Cerebellar nuclear complex (tissue), 1 donor: ENCODE measurements at places on chromosomes 4 and X.

DNA sequence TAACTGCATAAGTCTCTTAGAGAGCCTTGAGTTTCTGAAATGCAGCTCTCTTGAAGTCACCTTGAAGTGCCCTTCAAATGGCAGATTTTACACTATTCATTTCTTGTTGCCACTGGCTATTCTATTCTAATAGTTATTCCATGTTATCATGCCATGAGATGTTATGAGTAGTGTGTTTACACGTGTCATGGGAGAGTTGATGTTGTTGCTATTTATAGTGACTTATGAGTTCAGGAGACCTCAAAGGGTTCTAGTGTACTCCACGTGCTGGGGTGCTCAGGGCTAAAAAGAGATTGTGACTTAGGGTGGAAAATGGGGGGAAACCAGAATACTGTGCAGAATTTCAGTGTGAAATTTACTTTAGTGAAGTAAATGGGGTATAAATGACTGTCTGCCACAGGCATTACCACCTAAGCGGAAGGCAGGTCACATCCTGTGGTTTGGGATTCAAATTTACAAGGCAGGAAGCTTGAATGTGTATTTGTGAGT lies 77.1 kb upstream of the SLC4A4 start:
- no peak for DNase-seq

- DNase-seq, result no peak
These were observed 40.9 kb downstream of the SEPTIN11 start for GRCh38 chr4:76990288-76991080.

DNA sequence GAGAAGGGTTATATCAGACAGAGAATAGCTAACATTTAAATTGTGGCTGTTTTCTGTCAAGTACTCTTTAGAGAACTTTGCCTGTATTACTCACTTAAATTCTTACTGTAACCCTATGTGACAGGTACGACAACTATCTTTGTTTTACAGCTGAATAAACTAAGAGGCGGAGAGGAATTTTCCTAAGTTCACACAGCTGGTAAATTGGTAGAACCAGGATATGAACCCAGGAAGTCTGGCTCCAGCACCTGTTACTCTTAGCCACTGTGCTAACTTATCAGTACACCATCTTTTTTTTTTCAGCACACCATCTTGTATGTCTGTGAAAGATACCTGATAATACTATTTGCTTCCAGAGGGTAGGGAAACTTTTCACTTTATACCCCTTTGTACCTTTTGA lies 2.0 kb upstream of the SYP start:
- no peak for DNase-seq

- DNase-seq, result no peak
These were observed 569.1 kb upstream of the GRID2 start for GRCh38 chr4:91734682-91735081.

- no peak for DNase-seq
These were observed 127.9 kb upstream of the LIMCH1 start for GRCh38 chr4:41410049-41410448.

GRCh38 chrX:103503853-103504207 lies 15.5 kb downstream of the RAB40A start:
- no peak for DNase-seq

DNA sequence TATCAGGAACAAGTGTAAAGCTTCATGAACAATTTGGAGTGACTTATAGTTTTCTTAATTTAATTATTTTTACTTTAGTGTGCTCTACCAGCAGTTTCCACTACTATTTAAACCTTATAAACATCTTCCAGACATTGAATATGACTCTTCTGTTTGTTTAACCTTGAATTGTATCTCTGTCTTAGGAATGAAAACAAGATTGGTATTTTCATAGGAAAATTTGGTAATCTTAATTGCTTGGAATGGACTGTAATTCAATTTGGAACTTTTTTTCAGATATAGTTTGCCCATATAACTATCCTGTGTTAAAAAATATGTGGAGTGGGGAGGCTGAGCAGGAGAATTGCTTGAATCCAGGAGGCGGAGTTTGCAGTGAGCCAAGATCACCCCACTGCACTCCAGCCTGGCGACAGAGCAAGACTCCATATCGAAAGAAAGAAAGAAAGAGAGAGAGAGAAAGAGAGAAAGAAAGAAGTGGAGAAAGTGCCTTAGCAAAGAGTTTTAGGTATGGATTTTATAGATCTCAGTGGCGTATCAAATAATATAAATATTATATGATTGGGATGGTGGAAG lies 242.4 kb downstream of the BMPR1B start:
- DNase-seq, result no peak

- no peak for DNase-seq
These were observed 21.4 kb upstream of the RBPJ start for GRCh38 chr4:26299254-26299882.

- DNase-seq, result no peak
These were observed 1.2 kb downstream of the GJB1 start for GRCh38 chrX:71224098-71224708.

DNA sequence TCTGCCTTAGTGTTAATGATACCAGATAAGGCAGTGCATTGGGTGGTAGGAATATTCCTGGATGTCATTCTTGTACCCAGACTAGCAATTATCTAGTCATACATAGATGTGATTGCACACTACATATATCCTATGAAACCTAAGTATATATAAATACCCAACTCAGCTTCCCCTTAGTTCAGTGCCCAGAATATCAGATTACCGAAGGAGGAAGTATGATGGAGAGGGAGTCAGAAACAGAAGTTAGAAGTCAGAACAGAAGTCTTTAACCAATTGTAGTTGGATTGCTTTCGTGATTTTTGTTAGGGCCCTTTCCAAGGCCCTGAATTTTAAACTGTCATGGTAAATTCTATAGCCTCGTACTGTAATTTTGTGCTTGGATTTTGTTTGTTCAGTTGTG lies 42.9 kb downstream of the MOB1B start:
- no peak for DNase-seq

GRCh38 chr4:81152839-81153713 lies 61.9 kb downstream of the PRKG2 start:
- DNase-seq, result no peak

DNA sequence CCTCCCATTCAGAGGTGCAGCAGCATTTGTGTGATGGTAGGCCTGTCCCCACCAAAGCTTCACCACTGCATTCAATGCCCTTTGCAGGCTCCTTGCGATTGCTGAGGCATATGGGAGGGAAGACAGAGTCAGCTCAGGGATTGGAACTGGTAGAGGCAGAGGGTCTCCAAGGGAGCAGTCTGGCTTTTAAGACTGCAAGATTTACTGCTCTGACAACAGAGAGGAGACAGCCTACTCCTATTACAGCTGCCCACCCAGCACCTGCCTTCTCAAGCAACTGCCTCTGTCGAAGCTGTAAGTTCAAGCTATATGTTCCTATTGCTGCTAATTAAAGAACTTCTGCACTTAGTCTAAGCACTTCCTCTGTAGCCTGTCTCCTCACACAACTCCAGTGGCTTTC lies 481.8 kb downstream of the FGF13 start:
- DNase-seq, result no peak

GRCh38 chr4:105990933-105991332 lies 95.7 kb downstream of the NPNT start:
- peak; percentile 18 for DNase-seq

- DNase-seq, result no peak
These were observed 723 bp downstream of the NKX6-1 start for GRCh38 chr4:84498203-84498934.

DNA sequence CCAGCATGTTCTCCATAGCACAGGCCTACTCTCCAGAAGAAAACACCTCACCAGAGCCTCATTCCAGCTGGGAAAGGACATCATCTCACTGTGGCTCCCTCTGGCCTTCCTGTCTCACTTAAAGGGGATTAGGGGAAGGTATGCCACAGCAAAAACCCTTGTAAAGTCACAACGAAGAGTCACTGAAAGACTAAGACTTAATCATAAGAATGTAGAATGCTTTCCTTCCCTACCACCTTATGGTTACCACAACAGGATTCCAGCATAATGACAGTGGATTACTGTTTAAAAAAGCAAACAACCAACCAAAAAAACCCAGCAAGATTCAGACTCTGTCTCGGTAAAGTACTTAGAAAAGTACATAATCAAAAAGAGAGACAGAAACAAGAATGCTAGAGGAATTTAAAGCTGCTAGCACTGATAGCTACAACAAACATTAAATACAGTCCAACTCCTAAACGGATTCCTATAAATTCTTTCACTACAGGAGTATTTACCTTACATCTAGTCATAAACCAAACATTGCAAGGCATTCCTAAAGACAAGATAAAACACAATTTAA lies 75.1 kb downstream of the BANK1 start:
- DNase-seq, result no peak

- no peak for DNase-seq
These were observed 1251.0 kb downstream of the PCDH18 start for GRCh38 chr4:136281307-136281706.

- DNase-seq, result no peak
These were observed 43.2 kb upstream of the NEIL3 start for GRCh38 chr4:177266506-177266905.

- no peak for DNase-seq
These were observed 72.3 kb downstream of the STAG2 start for GRCh38 chrX:124033821-124034220.

DNA sequence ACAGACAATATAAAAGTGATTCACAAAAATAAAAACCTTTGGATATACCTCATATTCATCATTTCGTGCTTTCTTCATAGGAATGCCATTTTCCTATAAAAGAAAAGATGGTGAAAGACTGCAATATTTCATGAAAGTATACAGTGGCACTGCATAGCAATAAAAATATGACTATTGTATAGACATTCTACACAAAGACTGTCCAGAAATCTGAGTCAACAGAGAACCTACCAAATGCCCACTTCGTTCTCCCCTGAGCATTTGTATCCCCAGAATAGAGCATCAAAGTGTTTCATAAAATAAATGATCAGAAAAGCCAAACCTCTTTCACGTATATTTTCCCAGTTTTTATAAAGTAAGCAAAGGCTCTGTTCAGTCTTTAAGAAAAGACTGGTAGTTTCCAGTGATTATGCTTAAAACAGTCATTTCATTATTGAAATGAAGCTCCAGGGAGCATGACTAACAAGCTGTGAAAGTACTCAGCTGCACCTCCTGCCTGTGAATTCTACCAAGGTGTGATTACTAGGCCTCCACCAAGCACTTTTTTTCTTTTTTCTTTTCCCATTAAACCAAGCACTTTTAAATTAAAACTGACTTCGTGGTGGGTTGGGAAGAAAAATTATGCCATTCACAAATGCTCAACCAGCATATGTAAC lies 20.2 kb downstream of the PPA2 start:
- no peak for DNase-seq

DNA sequence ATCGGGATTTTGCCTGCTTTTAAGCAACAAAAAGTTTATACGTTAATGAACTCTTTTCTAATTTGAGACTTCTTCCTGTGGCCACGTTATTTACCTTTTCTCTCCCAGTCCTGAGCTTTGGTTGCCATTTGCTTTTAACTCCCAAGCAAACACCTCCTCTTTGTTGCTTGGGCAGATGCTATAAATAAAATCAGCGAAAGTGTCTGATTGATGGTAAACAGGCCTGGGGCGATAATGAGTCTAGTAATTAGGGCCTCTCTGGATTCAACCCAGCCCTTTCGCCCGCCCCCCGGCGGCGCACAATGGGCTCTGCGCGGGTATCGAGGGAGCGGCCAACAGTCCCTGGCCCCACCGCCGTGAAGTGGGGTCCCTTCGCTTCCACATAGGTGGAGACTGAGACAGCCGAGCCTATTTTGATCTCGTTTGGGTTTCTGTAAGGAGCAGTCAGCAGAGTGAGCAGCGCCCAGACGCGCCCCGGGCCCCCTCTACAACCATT lies 790 bp downstream of the CLGN start:
- no peak for DNase-seq

DNA sequence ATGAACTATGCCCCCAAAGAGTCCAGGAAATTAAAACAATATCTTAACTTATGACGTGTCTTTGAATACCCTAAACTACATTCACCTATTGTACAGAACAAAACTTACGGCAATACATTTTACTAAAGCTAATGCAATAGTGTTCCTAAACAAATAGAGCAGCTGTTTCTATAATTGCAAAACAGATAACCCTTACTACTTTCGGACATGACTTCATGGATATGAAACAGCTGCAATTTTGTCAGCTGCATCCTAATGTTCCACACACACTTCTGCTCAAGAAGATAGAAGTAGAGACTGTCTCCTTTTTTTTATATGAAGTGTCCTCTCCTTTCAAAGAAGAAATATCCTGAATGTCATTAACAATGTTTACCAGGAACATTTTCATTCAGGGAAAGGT lies 174.9 kb downstream of the ACTRT1 start:
- no peak for DNase-seq

GRCh38 chr4:147969573-147970385 lies 237.9 kb downstream of the ARHGAP10 start:
- no peak for DNase-seq

DNA sequence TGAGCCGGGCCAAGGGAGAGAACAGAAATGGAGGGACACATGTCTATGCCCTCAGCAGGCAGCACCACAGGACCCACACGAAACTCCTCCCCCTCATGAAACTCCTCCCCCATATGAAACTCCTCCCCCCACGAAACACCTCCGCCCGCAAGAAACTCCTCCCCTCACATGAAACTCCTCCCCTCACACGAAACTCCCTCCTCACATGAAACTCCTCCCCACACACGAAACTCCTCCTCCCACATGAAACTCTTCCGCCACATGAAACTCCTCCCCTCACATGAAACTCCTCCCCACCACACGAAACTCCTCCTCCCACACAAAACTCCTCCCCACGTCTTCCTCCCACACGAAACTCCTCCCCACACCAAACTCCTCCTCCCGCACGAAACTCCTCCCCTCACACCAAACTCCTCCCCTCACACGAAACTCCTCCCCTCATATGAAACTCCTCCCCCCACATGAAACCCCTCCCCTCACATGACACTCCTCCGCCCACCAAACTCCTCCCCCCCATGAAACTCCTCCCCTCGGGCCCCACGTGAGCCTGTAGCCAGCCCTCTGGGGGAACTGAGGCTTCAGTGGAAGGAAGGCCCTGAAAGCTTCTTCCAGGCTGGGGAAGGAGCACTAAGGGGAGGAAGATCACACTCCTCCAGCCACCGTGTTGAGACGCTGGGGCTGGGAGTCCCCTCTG lies 15.2 kb downstream of the ADRA2C start:
- DNase-seq, result no peak

GRCh38 chr4:146840731-146841130 lies 104.9 kb downstream of the TTC29 start:
- DNase-seq, result no peak

- DNase-seq, result no peak
These were observed 133.2 kb downstream of the TMEM164 start for GRCh38 chrX:110136136-110136535.

- DNase-seq, result no peak
These were observed 473.0 kb upstream of the NWD2 start for GRCh38 chr4:36771411-36772153.

DNA sequence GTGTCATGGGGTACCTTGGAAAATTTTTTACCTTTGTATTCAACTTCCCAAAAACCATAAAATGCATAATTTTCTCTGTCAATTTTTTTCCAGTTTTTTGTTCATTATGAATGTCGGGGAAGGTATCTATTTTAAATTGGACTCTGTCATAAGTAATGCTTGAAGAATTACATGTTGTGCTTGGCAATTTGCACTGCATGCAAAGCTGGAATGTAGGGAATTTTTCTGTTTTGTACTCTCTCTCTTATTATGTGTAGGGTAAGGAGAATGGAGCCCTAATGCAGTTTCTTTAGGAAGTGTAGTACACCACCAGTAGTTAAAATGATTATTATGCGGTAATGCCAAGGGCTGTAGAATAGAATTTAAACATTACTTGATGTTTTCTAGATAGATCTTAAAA lies 137.7 kb upstream of the LIMCH1 start:
- DNase-seq, result no peak
